Esophagus squamous epithelium (tissue), 5 donors: ENCODE measurements at places on chromosomes 13 and 19. TPM values are rescaled to one million over a fixed set of nuclear protein-coding genes. Genes with fewer than 3 reads are reported as not detected.

TTC9B gene
- total RNA-seq, result not detected

RAB20 gene
- 7.2 TPM for total RNA-seq

GRCh38 chr13:33787051-33787591 is 30.8 kb upstream of the RFC3 start:
- no peak for DNase-seq

DNA sequence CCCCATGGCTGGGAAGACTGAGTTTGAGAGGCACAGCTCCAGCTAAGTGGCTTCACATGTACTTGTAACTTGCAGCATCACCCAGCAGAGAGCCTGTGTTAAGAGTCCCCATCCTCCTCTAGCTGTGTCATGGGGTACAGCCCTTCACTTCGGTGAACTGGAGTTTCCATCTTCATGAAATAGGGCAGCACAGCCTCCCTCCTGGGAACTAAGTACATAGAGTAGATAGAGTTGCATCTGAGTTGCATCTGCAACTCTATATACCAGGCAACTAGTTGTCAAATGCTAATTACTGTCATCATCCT is 1.2 kb downstream of the PRDX2 start:
- DNase-seq, result no peak

GRCh38 chr13:47190696-47191305 is 293.9 kb upstream of the HTR2A start:
- no peak for DNase-seq

DNA sequence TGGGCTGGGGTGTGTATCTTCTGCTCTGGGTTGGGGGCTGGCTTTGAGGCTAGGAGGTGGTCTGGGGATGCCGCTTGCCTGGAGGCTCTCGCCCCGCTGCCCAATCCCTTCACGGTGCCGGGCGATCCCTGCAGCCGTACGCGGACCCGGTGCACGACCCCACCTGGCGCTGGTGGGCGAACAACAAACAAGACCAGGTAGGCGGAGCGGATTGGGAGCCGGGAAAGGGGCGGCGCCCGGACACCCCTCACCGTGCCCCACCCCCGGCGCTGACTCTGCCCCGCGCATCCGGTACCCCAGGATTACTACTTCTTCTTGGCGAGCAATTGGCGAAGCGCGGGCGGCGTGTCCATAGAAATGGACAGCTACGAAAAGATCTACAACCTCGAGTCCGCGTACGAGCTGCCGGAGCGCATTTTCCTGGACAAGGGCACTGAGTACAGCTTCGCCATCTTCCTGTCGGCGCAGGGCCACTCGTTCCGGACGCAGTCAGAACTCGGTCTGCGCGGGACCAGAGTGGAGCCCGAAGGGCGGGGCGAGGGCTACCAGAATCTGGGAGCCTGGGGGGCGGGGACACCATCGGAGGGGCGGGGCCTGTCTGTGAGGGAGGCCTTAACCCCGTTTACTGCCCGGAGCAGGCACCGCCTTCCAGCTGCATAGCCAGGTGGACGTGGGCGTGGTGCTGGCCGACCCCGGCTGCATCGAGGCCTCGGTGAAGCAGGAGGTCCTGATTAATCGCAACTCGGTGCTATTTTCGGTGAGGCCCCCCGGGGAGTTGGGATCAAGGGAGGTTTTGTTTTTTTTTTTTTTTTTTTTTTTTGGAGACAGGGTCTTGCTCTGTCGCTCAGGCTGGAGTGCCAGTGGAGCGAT is 12.1 kb upstream of the PSMD8 start:
- peak; percentile 39 for DNase-seq

PSG1 gene
- not detected for total RNA-seq

DNA sequence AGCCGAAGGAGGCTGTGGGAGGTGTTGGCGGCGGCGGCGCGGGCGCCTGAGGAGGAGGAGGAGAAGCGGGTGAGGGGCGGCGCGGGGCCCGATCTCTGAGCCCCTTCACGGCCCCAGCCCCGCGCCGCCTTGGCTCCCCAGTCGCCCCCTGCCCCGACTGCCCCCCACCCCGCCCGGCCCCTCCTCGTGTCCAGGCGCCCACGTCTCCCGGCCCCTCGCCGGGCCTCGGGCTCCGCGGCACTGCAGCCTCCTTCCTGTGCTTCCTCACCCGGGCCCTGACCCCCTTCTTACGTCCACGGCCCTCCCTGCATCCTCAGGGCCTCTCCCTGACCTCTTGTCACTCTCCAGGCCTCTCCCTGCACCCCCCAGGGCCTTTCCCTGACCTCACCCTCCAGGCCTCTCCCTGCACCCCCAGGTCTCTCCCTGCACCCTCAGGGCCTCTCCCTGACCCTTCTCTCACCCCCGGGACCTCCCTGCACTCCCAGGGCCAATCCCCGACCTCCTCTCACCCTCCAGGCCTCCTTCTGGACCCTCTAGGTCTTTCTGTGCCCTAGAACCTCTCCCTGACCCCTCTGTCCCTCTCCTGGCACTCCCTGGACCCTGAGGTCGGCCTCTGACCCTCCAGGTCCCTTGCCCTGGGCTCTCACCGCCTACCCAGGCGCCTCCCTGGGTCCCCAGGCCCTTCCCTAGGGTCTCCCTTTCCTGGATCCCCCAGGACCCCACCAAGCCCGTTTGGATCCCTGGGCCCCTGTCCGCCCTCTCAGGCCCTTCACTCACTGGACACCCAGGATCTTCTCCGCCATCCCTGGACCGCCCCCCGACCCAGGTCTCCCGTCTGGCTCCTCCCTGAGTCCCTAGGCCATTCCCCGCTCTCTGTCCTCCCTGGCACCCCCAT is 460 bp downstream of the KMT5C start:
- no peak for DNase-seq

DNA sequence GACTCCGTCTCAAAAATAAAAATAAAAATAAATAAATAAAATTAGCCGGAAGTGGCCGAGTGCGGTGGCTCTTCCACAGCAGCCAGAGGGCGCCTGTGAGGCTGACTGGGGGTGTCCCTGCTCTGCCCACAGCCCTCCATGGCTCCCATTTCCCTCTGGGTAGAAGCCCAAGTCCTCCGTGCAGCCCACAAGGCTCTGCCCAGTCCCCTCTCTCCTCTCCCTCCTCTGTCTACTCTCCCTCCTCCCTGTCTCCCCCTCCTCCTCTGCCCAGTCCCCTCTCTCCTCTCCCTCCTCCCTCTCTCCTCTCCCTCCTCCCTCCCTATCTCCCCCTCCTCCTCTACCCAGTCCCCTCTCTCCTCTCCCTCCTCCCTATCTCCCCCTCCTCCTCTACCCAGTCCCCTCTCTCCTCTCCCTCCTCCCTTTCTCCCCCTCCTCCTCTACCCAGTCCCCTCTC is 20.4 kb downstream of the MISP start:
- DNase-seq, result no peak

TMEM86B gene
- total RNA-seq, result 3.6 TPM

DNA sequence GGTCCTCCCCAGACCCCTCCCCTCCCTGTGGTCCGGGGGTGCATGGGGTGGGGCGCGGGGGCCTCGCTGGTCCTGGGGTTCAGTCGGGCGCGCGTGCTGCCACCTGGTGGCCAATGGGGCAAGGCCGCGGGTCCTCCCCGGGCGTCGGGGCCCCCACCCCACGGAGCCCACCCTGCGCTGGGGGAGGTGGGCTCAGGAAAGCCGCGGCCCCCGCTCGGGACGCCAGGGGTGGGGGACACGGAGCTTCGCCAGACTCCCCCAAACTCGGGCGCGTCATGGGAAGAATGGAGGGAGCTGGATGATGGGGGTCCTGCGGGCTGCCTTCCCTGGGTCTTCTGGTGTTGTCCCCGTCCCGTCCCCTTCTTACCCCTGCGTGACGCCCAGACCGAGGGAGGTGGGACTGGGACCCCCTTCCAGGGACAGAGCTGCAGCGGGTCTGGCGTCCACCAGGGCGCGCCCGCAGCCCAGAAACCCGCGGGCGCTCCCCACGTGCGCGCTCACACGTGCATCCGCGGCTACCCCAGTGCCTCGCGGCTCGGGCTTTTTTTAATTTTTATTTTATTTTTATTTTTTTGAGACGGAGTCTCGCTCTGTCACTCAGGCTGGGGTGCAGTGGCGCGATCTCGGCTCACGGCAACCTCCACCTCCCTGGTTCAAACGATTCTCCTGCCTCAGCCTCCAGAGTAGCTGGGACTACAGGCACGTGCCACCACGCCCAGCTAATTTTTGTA is 19.8 kb upstream of the TCF3 start:
- DNase-seq, result no peak

DNA sequence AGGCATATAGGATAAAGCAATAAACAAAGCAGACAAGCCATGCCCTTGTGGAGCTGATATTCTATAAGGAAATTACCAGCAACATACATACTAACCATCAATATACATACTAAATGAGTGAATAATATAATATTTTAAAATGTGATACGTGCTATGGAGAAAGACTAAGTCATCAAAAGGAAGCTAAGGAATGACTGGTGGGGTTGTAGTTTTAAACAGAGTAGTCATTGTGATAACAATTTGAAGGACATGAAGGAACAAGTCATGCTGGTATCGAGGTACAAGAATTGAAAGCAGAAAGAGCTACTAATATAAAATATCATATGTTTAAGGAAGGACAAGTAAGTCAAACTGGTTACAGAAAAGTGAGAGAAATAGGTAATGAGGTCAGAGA is 894.9 kb upstream of the PCDH9 start:
- no peak for DNase-seq

- no peak for DNase-seq
Observed at GRCh38 chr13:100089465-100090032, 656 bp downstream of the PCCA start.

HDGFL2 gene
- total RNA-seq, result 18.4 TPM

ZNF667 gene
- total RNA-seq, result 0.53 TPM

DNA sequence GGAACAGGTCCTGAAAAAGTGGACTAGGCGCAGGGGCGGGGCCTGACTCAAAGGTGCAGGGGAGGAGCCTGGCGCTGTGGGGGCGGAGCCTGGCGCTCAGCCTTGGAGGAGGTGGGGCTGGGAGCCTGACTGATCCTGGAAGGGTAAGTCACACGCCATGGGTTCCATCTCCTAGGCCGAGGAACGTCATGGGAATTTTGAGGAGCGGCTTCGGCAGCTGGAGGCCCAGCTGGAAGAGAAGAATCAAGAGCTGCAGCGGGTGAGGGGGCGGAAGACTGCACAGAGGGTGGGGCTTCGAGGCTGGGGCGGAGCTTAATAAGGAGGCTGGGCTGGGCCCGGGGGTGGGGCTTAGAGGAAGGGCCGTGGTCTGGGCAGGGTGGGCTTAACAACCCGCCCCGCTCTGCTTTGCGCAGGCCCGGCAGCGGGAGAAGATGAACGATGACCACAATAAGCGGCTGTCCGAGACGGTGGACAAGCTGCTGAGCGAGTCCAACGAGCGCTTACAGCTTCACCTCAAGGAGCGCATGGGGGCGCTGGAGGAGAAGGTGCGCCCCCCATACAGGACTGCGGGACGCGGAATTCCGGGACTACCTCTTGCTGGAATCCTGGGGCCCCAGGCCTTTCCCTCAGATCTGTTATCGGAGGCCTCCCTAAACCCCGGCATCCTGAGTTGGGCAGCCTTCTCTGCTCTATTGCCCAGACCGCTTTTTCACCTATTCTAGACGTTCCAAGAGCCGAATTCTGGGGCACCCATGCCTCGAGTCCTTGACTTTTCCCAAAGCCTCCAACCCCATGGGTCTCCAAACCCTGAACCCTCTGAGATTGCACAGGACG is 14.5 kb downstream of the PPFIA3 start:
- no peak for DNase-seq

- no peak for DNase-seq
Observed at GRCh38 chr13:29598321-29598720, 2.8 kb upstream of the SLC7A1 start.

NEK5 gene
- total RNA-seq, result 0.18 TPM
